ENCODE measurements at places on chromosomes 5 and 9.

GRCh38 chr5:38478878-38479277, 77.6 kb downstream of the LIFR start:
- no peak for DNase-seq
- H3K4me3 ChIP-seq: no peak overlapping the region
- peaks cover 9% of the 10 kb centered on the region for H3K36me3 ChIP-seq
- H3K27ac ChIP-seq: no peak overlapping the region
- no peaks in the 10 kb centered on the region for H3K27me3 ChIP-seq

GRCh38 chr9:76571743-76572146, 112.8 kb downstream of the GCNT1 start:
- no peaks in the 10 kb centered on the region for H3K36me3 ChIP-seq
- H3K4me3 ChIP-seq: peak overlapping the region; percentile 57
- H3K4me1 ChIP-seq: no peaks in the 10 kb centered on the region
- no peak overlapping the region for H3K27ac ChIP-seq

GRCh38 chr5:103862398-103862797, 299.8 kb upstream of the NUDT12 start:
- H3K27me3 ChIP-seq: no peaks in the 10 kb centered on the region
- H3K36me3 ChIP-seq: no peaks in the 10 kb centered on the region
- H3K4me3 ChIP-seq: no peak overlapping the region
- no peak for DNase-seq
- no peak overlapping the region for H3K27ac ChIP-seq

GRCh38 chr5:20369518-20369885, 381.5 kb upstream of the CDH18 start:
- H3K27ac ChIP-seq: no peak overlapping the region
- no peaks in the 10 kb centered on the region for H3K27me3 ChIP-seq
- no peak for DNase-seq
- H3K4me1 ChIP-seq: no peaks in the 10 kb centered on the region
- no peaks in the 10 kb centered on the region for H3K36me3 ChIP-seq
- H3K4me3 ChIP-seq: no peak overlapping the region

DNA sequence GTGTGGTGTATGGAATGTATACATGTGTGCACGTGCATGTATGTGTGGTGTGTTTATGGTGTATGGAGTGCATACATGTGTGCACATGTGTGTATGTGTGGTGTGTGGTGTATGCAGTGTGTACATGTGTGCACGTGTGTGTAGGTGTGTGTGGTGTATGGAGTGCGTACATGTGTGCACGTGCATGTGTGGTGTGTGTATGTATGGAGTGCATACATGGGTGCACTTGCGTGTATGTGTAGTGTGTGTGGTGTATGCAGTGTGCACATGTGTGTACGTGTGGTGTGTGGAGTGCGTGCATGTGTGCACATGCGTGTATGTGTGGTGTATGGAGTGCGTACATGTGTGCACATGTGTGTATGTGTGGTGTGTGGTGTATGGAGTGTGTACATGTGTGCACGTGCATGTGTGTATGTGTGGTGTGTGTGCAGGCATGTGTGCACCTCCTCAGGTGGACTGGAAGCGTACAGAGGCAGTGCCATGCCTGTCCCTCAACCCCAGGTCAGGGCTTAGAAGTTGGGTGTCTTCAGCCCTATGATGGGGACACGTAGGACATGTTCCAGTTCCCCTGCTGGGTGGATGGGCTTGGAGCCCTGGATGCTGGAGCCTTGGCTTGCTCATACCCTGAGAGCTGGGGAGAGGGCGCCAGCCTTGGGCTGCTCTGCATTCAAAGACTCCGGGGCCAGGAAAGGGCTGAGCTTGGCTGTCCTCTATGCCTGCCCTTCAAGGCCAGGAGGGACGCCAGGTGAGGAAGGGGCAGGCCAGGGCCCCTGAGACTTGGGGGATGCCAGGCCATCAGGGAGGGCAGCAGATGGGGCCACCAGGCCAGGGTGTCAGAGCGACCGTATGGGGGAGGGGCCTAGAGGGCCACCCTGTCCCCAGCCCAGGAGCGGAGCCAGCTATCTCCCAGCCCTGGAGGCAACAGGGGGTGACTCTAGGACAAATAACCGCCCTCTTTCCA, 12.2 kb downstream of the MYMK start:
- no peak overlapping the region for H3K27ac ChIP-seq
- peak; percentile 38 for DNase-seq
- H3K27me3 ChIP-seq: peaks cover 6% of the 10 kb centered on the region

GRCh38 chr9:120242116-120242811, 337.7 kb downstream of the CDK5RAP2 start:
- no peaks in the 10 kb centered on the region for H3K36me3 ChIP-seq
- no peaks in the 10 kb centered on the region for H3K4me1 ChIP-seq
- H3K27ac ChIP-seq: no peak overlapping the region
- no peak for DNase-seq

GRCh38 chr9:19410594-19410993, 1.8 kb downstream of the ACER2 start:
- peak overlapping the region; percentile 88 for H3K4me3 ChIP-seq
- no peaks in the 10 kb centered on the region for H3K36me3 ChIP-seq
- peaks cover 4% of the 10 kb centered on the region for H3K4me1 ChIP-seq
- no peak overlapping the region for H3K27ac ChIP-seq
- no peaks in the 10 kb centered on the region for H3K27me3 ChIP-seq
- DNase-seq: no peak

DNA sequence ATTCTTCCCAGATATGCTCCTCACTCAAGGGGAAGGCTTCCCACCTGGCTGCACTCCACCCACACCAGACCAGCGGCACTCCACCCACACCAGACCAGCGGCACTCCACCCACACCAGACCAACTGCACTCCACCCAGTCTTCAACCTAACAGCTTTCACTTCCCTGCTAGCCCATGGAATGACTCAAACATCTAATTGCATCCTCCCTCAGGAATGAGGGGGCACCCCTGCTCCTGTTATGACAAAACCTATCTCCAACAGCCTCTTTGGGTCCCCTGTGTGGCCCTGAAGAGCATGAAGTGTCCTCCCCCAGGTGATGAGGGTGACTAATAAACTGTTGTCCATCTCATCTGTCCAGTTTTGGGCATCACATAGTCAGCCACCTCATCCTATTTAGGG, 556.6 kb upstream of the TUSC1 start:
- H3K36me3 ChIP-seq: no peaks in the 10 kb centered on the region
- H3K4me1 ChIP-seq: no peaks in the 10 kb centered on the region
- H3K27ac ChIP-seq: no peak overlapping the region
- DNase-seq: peak; percentile 12
- no peak overlapping the region for H3K4me3 ChIP-seq

DNA sequence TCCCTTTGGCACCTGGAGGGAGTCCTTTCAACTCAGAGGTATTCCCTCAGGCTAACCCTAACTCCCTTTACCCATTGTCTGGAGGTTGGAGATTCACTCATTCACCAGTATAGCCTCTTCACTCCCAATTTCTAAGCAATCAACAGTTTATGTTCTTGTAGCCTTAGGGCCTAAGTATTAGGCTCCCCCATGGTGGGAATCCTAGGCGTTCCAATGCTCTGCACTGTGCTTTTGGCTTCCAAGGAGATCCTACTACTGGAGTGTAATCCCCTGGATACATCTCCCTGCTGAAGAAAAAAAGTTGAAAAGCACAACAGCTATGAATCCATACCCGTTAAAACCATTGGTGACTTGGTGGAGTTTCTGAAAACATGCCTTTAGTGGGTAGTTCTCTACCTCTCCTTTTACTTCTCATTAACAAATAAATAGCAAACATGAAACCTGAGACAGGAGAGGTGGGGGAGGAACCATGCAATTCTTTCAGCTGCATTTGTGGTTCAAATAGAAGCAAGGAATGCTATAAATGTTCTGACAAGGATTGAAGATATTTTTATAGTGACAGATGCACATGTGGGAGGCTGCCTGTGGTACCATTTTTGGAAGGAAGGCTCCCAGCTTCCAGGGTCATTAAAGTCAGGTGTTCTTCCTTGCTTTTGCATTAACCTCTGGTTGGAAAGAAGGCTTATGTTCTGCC, 397.1 kb downstream of the DMAC1 start:
- no peaks in the 10 kb centered on the region for H3K36me3 ChIP-seq
- H3K27ac ChIP-seq: no peak overlapping the region
- H3K27me3 ChIP-seq: no peaks in the 10 kb centered on the region
- no peaks in the 10 kb centered on the region for H3K4me1 ChIP-seq
- H3K4me3 ChIP-seq: no peak overlapping the region

DNA sequence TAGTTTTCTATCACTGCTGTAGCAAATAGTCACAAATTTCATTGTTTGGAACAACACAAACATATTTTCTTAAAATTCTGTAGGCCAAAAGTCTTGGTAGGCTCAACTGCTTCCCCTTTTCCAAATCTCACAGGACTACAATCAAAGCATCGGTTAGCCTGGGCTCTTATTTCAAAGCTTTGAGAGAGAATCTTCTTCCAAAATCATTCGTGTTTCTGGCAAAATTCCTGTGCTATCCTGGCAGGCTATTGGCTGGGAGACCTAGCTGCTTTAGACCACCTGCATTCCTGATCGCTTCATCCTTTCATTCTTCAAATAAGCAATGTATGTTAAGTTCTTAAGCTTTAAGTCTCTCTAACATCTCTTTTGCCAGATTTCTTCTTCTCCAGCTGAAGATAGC, 629.8 kb upstream of the CDH18 start:
- H3K4me1 ChIP-seq: no peaks in the 10 kb centered on the region
- H3K4me3 ChIP-seq: no peak overlapping the region
- H3K36me3 ChIP-seq: no peaks in the 10 kb centered on the region
- no peaks in the 10 kb centered on the region for H3K27me3 ChIP-seq
- no peak overlapping the region for H3K27ac ChIP-seq
- no peak for DNase-seq

- DNase-seq: no peak
- H3K4me1 ChIP-seq: no peaks in the 10 kb centered on the region
- no peaks in the 10 kb centered on the region for H3K36me3 ChIP-seq
- H3K27me3 ChIP-seq: no peaks in the 10 kb centered on the region
Measured at GRCh38 chr5:2688586-2688985, 62.9 kb downstream of the IRX2 start.

- no peak overlapping the region for H3K4me3 ChIP-seq
- H3K27ac ChIP-seq: no peak overlapping the region
- H3K36me3 ChIP-seq: no peaks in the 10 kb centered on the region
- H3K4me1 ChIP-seq: peaks cover 23% of the 10 kb centered on the region
Measured at GRCh38 chr5:82349652-82350051, 71.5 kb upstream of the RPS23 start.

DNA sequence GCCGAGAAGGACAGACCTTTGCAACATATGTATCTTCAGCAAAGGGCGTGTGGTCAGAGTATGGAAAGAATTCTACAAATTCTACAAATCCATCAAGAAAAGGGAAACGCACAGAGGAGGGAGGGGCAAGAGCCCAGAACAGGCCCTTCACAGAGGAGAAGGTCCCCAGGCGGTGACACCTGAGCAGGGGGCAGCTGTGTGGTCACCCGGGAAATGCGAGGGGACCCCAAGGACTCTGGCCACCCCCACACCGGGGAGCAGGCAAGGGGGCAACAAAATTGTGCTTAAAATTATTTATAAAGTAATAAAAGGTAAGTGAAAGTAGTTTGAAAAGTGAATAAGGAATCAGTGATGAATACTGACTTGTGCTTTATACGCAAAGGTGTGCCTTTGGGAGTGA, 17.6 kb downstream of the NACC2 start:
- no peak for DNase-seq
- no peak overlapping the region for H3K27ac ChIP-seq
- no peak overlapping the region for H3K4me3 ChIP-seq
- H3K27me3 ChIP-seq: no peaks in the 10 kb centered on the region
- H3K36me3 ChIP-seq: no peaks in the 10 kb centered on the region
- peaks cover 44% of the 10 kb centered on the region for H3K4me1 ChIP-seq

DNA sequence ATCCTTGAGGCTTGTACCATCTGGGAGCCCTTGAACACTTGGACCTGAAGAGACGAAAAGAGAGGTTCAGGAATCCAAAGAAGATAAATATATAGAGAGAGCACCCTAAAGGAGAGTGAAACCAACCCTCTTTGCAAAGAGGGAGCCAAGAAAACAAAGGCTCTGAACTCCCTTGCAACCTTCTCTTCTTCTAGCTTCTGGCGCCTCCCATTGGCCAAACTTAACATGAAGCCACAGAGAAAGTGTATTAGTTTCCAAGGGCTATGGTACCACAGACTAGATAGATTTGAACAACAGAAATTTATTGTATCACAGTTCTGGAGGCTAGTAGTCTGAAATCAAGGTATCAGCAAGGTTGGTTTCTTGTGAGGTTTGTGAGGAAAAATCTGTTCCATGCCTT, 175.1 kb downstream of the HCN1 start:
- DNase-seq: no peak
- H3K27ac ChIP-seq: no peak overlapping the region
- H3K4me1 ChIP-seq: no peaks in the 10 kb centered on the region
- no peak overlapping the region for H3K4me3 ChIP-seq
- H3K36me3 ChIP-seq: no peaks in the 10 kb centered on the region
- no peaks in the 10 kb centered on the region for H3K27me3 ChIP-seq

- no peaks in the 10 kb centered on the region for H3K27me3 ChIP-seq
- no peak overlapping the region for H3K4me3 ChIP-seq
- no peaks in the 10 kb centered on the region for H3K4me1 ChIP-seq
- no peaks in the 10 kb centered on the region for H3K36me3 ChIP-seq
Measured at GRCh38 chr9:109206670-109207069, 39.6 kb upstream of the FRRS1L start.

DNA sequence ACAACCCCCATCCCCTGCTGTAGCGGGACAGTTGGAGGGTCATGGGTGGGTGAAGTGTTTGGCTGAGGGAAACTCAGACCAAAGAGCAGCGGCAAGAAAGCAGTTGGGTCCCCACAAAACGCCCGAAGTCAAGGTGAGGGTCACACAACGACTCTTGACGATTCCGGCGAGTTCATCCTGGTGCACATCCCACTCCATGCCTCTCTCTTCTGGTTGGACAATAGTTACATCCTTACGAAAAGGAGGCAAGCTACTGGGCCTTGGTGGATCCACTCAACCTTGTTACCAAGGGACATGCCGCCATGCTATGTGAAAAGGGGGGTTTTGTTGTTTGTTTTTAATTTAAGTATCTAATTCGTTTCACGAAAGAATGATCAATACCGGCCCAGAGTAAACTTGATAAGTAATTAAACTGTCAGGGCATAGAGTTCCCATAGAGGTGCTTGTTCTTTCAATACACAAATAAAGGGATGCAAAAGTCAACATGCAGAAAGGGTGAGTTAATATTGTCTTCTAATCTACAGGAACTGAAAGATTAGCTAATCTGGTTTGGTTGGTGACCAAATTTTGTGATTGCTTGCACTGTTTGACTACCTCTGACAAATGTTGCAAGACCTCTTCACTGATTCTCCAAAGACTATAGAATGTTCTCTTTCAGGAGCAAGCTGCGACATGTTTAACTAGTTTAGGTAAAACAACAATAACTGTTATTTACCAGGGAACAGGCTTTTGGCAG, 732 bp upstream of the SMIM15 start:
- H3K36me3 ChIP-seq: peaks cover 27% of the 10 kb centered on the region
- H3K27ac ChIP-seq: peak overlapping the region; percentile 91
- H3K27me3 ChIP-seq: no peaks in the 10 kb centered on the region
- DNase-seq: no peak
- peaks cover 15% of the 10 kb centered on the region for H3K4me1 ChIP-seq

GRCh38 chr9:135701959-135702721, at the start of gene KCNT1:
KCNT1 (plus strand) TSS chr9:135702185; CDS start chr9:135702259, 74 bp downstream.
- peaks cover 5% of the 10 kb centered on the region for H3K27me3 ChIP-seq
- peak; percentile 70 for DNase-seq
- H3K4me1 ChIP-seq: peaks cover 6% of the 10 kb centered on the region
- H3K36me3 ChIP-seq: no peaks in the 10 kb centered on the region
- H3K27ac ChIP-seq: no peak within 1 kb of the TSS
- peak within 1 kb of the TSS; percentile 50 for H3K4me3 ChIP-seq

GRCh38 chr5:102809033-102809432, 53.9 kb downstream of the PAM start:
- peaks cover 56% of the 10 kb centered on the region for H3K4me1 ChIP-seq
- no peaks in the 10 kb centered on the region for H3K36me3 ChIP-seq
- DNase-seq: no peak
- H3K4me3 ChIP-seq: peak overlapping the region; percentile 14
- H3K27me3 ChIP-seq: no peaks in the 10 kb centered on the region
- no peak overlapping the region for H3K27ac ChIP-seq
